ENCODE measurements at places on chromosomes 5 and 9. TPM values are rescaled to one million over a fixed set of nuclear protein-coding genes. Genes with fewer than 3 reads are reported as not detected.

DNA sequence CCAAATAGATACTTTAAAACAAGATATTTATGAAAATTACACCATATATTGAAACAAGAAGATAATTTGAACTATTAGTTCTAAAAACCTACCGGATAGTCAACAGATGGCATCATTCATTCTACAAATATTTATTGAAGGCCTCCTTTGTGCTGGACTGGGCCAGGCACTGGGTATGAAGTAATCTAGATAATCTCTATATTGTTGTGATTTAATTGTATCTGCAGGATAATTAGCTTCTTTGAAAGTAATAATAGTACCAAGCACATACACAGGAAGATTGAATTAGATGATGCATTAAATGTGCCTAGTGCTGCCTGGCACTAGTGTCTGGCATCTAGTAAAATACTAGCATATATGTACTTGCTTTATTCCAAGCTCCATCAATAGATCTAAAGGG is 735.2 kb upstream of the DMAC1 start:
- no peak overlapping the region for H3K4me3 ChIP-seq
- no peaks in the 10 kb centered on the region for H3K27me3 ChIP-seq
- no peaks in the 10 kb centered on the region for H3K4me1 ChIP-seq
- H3K36me3 ChIP-seq, result no peaks in the 10 kb centered on the region

The PCDHGC4 gene
- total RNA-seq, result 1.8 TPM

GRCh38 chr5:151224372-151224771 is 480 bp upstream of the CCDC69 start:
- peak overlapping the region; percentile 77 for H3K4me3 ChIP-seq
- no peaks in the 10 kb centered on the region for H3K36me3 ChIP-seq

The TSC1 gene
- total RNA-seq, result 44.9 TPM

The SPEF2 gene
- 9.9 TPM for total RNA-seq

- no peaks in the 10 kb centered on the region for H3K36me3 ChIP-seq
- H3K27ac ChIP-seq, result no peak overlapping the region
- no peaks in the 10 kb centered on the region for H3K4me1 ChIP-seq
Observed at GRCh38 chr5:147037515-147038205, 159.1 kb upstream of the PPP2R2B start.

The OLFM1 gene
- total RNA-seq, result 26.0 TPM

The CRHBP gene
- 0.26 TPM for total RNA-seq

- H3K36me3 ChIP-seq, result no peaks in the 10 kb centered on the region
- no peaks in the 10 kb centered on the region for H3K27me3 ChIP-seq
- H3K27ac ChIP-seq, result no peak overlapping the region
- no peak for DNase-seq
- peaks cover 3% of the 10 kb centered on the region for H3K4me1 ChIP-seq
- no peak overlapping the region for H3K4me3 ChIP-seq
Observed at GRCh38 chr9:21028466-21028865, 3.0 kb downstream of the HACD4 start.

The SOHLH1 gene
- total RNA-seq, result not detected

- H3K4me1 ChIP-seq, result no peaks in the 10 kb centered on the region
- H3K27me3 ChIP-seq, result no peaks in the 10 kb centered on the region
- no peak overlapping the region for H3K27ac ChIP-seq
- H3K36me3 ChIP-seq, result no peaks in the 10 kb centered on the region
Observed at GRCh38 chr5:91591076-91591475, 208.0 kb upstream of the ARRDC3 start.

DNA sequence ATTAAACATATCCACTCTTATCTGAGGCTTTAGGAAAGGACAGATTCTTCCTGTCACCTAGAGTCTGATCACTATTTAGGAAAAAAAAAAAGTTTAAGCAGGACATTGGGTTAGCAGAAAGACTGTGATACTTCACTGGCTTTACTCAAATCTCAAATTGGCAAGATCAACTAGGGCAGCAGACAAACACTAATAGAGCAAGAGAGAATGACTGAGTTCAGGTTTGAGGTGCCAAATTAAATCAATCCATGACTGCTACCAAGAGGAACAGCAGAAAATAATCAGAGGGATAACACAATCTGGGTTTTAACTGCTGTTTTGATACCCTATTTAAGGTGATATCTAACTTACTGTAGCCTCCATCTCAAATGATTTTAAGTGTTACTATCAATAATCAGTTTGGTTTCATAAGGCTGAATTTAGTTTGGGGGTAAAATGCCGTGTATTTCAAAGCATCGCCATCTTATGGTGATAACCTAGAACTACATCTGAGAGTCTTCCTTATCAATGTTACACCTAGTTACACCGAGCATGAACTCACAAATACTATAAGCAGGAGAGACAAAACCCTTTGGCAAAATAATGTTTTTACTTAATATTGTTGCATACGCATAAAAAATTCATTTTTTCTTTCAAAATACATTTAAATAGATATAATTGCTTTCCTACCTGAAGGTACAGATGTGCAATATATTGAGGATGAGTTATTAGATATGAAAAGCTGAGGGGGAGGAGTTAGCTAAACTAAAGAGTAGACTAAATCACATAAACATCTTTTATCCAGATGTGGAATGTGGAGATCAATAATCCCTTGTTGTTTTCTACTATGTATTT is 286.4 kb upstream of the CDH12 start:
- no peaks in the 10 kb centered on the region for H3K36me3 ChIP-seq
- H3K27ac ChIP-seq, result no peak overlapping the region
- H3K4me1 ChIP-seq, result no peaks in the 10 kb centered on the region
- no peak for DNase-seq

DNA sequence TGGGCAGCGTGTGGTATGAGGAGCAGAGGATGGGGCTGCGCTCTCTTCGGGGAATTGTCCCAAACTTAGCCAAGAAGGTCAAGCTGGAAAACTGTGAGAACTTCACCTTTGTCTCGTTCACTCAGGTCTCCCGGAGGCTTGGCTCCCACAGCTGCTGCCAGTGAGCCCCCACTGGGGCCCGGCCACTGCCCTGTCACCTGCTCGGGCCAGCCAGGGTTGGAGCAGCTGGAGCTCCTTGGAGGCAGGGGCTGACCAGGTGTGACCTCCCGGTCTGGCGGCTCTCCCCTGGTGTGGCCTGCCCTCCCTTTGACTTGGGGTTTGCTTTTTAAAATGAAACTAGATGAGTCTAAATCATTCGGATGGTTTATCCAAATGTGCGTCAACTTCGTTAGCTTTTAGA is 58.0 kb downstream of the INIP start:
- H3K4me3 ChIP-seq, result no peak overlapping the region
- H3K27me3 ChIP-seq, result no peaks in the 10 kb centered on the region
- no peak overlapping the region for H3K27ac ChIP-seq
- H3K4me1 ChIP-seq, result no peaks in the 10 kb centered on the region

DNA sequence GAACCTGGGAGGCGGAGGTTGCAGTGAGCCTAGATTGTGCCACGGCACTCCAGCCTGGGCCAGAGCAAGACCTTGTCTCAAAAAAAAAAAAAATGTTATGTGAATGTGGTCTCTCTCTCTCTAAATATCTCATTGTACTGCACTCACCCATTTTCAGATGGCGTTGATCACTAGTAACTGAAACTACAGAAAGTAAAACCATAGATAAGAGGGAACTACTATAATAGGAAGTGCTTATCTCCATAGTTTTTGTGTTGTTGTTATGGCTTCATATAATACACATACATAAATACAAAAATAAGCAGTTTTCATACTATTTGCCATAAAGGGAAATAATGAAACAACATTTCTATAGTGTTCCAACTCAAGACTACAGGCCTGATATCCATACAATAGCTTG is 9.1 kb downstream of the IL31RA start:
- H3K4me1 ChIP-seq, result no peaks in the 10 kb centered on the region
- H3K4me3 ChIP-seq, result no peak overlapping the region
- no peaks in the 10 kb centered on the region for H3K27me3 ChIP-seq
- H3K27ac ChIP-seq, result no peak overlapping the region
- no peaks in the 10 kb centered on the region for H3K36me3 ChIP-seq
- DNase-seq, result no peak

GRCh38 chr9:81538890-81539289 is 150.5 kb downstream of the TLE1 start:
- H3K4me1 ChIP-seq, result no peaks in the 10 kb centered on the region
- DNase-seq, result no peak
- H3K27ac ChIP-seq, result no peak overlapping the region
- H3K4me3 ChIP-seq, result no peak overlapping the region
- no peaks in the 10 kb centered on the region for H3K27me3 ChIP-seq

The SLC23A1 gene
- total RNA-seq, result not detected

DNA sequence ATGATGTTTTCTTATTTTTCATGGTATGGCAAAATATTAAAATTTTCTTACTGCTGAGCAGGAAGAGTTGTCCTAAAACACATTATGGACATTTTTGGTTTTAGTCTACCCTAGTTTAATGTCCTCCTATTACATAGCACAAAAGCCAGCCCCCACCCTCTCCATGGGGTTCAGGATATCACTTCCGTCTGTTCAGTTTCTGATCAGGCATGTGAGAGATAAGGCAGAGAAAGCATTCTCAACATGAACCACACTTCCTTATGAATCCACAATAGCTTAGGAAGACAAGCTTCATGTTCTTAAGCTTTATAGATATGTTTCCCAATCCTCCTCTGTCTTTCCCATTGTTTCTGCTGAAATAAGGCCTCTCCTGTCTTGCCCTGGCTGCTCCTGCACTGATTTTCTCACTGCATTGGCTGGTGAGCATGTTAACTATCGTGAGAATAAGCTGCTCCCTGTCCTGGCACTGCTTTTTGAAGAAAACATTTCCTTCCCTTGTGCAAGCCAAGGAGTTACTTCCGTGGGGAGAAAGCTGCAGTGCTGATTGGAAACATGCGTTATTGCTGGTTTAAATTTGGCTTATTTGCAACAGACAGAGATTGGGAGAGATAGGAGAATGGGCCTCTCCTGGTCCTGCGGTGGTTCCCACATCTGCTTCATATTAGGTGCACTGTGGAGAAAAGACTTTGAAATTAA is 260.3 kb upstream of the RPS23 start:
- no peak overlapping the region for H3K4me3 ChIP-seq
- no peak for DNase-seq
- no peak overlapping the region for H3K27ac ChIP-seq
- H3K36me3 ChIP-seq, result no peaks in the 10 kb centered on the region
- H3K4me1 ChIP-seq, result no peaks in the 10 kb centered on the region

- no peak overlapping the region for H3K4me3 ChIP-seq
- H3K27ac ChIP-seq, result no peak overlapping the region
- H3K36me3 ChIP-seq, result no peaks in the 10 kb centered on the region
- DNase-seq, result no peak
- no peaks in the 10 kb centered on the region for H3K4me1 ChIP-seq
Observed at GRCh38 chr5:132182359-132183040, 45.2 kb downstream of the P4HA2 start.

DNA sequence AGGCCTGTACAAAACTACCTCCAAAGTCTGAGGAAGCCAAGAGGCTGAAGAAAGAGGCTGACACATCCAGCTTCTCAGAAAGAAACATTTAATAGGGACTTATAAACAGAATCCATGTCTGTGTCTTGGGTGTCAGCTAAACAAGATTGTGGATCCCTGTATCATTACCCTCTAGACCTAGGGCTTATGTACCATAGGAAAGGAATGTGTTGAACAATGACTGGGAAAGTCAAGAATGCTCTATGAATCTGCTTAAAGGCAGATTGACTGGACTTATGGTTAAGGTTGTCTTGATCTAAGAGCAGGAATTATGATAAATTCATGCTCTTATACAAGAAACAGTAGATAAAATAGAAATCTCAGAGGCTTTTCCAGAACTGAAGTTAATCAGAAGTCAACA is 335.7 kb upstream of the RPS23 start:
- H3K4me3 ChIP-seq, result no peak overlapping the region
- no peaks in the 10 kb centered on the region for H3K4me1 ChIP-seq

The PCDHA1 gene
- total RNA-seq, result not detected

- no peaks in the 10 kb centered on the region for H3K27me3 ChIP-seq
- H3K4me3 ChIP-seq, result no peak overlapping the region
- H3K36me3 ChIP-seq, result no peaks in the 10 kb centered on the region
- DNase-seq, result peak; percentile 94
Observed at GRCh38 chr5:178279723-178280438, 47.3 kb upstream of the PHYKPL start.

DNA sequence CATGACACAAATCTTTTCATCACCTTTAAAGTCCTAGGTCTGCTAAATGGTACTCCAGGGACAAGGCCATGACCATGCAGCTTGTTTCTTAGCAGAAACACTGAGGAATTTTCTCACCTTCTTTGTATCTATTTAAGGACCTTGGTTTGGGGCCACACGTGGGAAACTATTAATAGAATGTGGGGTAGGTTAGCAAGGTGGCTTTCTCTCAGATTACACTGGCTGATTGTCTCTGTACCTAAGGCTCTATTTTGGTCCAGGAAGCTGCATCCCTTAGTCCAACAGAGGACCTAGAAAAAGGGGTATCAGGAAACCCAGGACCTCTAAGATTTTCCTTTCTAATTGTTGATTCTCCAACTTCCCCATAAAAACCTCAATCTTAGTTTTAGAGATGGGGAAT is 36.3 kb upstream of the FRMD3 start:
- no peaks in the 10 kb centered on the region for H3K4me1 ChIP-seq
- H3K4me3 ChIP-seq, result no peak overlapping the region
- no peak for DNase-seq
- no peaks in the 10 kb centered on the region for H3K27me3 ChIP-seq
- H3K36me3 ChIP-seq, result no peaks in the 10 kb centered on the region

DNA sequence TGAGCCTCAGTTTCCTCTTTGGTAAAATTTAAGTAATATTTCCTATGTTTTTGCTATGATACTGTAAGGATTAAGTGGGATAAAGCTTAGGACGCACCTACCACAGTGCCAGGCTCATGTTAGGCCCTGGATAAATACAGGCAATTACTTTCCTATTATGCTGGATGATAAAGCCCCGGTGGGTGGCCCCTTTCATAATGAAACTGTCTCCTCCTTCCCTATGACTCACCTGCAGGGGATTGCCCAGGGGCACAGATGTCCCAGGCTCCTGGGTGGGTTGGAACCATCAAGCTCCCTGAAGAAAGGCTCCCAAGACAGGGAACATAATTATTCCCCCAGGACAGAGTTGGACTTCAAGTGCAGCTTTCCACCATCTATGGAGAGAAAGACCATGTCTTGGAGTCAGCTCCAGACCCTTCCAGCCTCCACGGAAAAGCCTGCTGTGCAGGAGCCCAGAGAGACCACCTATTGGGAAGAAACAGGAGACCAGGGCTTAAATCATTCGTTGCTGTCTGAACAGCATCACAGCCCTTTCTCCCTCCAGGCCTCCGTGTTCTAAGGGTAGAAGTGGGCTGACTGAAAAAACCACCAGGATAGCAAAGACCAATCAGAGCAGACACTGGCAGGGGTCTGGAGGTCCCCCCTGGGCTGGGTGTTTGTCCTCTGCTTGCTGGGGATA is 43.2 kb upstream of the FOXE1 start:
- H3K4me3 ChIP-seq, result no peak overlapping the region
- no peaks in the 10 kb centered on the region for H3K4me1 ChIP-seq
- no peak for DNase-seq

The FOXD1 gene
- 1.2 TPM for total RNA-seq

DNA sequence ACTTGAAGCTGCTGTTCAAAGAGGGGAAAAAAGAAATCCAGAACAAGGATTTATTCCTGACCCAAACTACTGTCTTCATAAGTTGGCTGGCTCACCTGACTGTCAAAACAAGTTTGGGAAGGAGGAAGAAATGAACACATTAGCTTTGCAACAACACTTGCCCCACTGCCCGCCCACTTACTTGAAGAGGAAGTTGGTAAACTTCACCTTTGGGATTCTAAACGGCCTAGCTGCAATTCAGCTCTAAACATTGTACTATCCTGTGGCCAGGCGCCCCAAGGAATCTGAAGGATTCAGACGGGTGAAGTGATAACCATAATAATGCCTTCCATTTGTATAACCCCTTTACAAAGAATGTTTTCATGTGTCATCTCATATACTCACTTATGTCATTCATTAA is 199.4 kb downstream of the ARRDC3 start:
- H3K27me3 ChIP-seq, result no peaks in the 10 kb centered on the region
- H3K4me1 ChIP-seq, result no peaks in the 10 kb centered on the region
- H3K4me3 ChIP-seq, result no peak overlapping the region
- no peak for DNase-seq
- no peaks in the 10 kb centered on the region for H3K36me3 ChIP-seq
